Left renal cortex interstitium (tissue), 4 donors: ENCODE measurements at places on chromosomes 12 and 14. TPM values are rescaled to one million over a fixed set of nuclear protein-coding genes. Genes with fewer than 3 reads are reported as not detected.

Gene MORN3
- polyA plus RNA-seq, result 2.0 TPM

Gene DIO2
- 0.71 TPM for polyA plus RNA-seq

Gene SCARB1
- 29.8 TPM for polyA plus RNA-seq

Gene EIF2S3B
- 0.73 TPM for polyA plus RNA-seq

Gene ACVRL1
- polyA plus RNA-seq, result 29.8 TPM

Gene CLEC1A
- polyA plus RNA-seq, result 3.7 TPM

Gene SLC35F4
- 2.8 TPM for polyA plus RNA-seq

Gene TSHR
- polyA plus RNA-seq, result 0.17 TPM

Gene APOF
- polyA plus RNA-seq, result 0.14 TPM

Gene CMA1
- 0.16 TPM for polyA plus RNA-seq

Gene FMNL3
- polyA plus RNA-seq, result 38.9 TPM

Gene PLA2G1B
- polyA plus RNA-seq, result not detected

Gene FAM234B
- 12.4 TPM for polyA plus RNA-seq

Gene MYH6
- polyA plus RNA-seq, result 0.21 TPM

Gene ATG2B
- polyA plus RNA-seq, result 23.4 TPM

Gene RBM19
- polyA plus RNA-seq, result 23.4 TPM

Gene IKBIP
- polyA plus RNA-seq, result 26.4 TPM

Gene EGLN3
- polyA plus RNA-seq, result 13.0 TPM

Gene COX8C
- polyA plus RNA-seq, result 0.35 TPM

Gene DCAF5
- polyA plus RNA-seq, result 69.6 TPM

Gene MYO1H
- polyA plus RNA-seq, result 2.7 TPM

Gene RNASE7
- polyA plus RNA-seq, result 0.86 TPM

Gene KCNMB4
- polyA plus RNA-seq, result 21.5 TPM

Gene CSRNP2
- polyA plus RNA-seq, result 40.5 TPM

Gene KCNA5
- polyA plus RNA-seq, result 2.2 TPM

Gene PLXNC1
- 9.0 TPM for polyA plus RNA-seq

Gene AHNAK2
- 2.0 TPM for polyA plus RNA-seq

Gene DPPA3
- polyA plus RNA-seq, result not detected

Gene TPH2
- polyA plus RNA-seq, result not detected

Gene AQP2
- polyA plus RNA-seq, result 113 TPM

Gene ACSM4
- polyA plus RNA-seq, result not detected

Gene RASSF8
- polyA plus RNA-seq, result 61.5 TPM

Gene SERPINA10
- 0.13 TPM for polyA plus RNA-seq

Gene MANSC4
- 0.21 TPM for polyA plus RNA-seq

Gene ARHGAP9
- polyA plus RNA-seq, result 3.8 TPM

Gene BDKRB1
- polyA plus RNA-seq, result 0.38 TPM

Gene C14orf132
- polyA plus RNA-seq, result 27.5 TPM

Gene KLRC2
- polyA plus RNA-seq, result 0.17 TPM

Gene KLRC3
- polyA plus RNA-seq, result not detected

Gene CCDC177
- polyA plus RNA-seq, result 0.10 TPM

Gene CFAP251
- 8.9 TPM for polyA plus RNA-seq

Gene ZNF385A
- 14.9 TPM for polyA plus RNA-seq

Gene VRTN
- not detected for polyA plus RNA-seq

Gene DNAI7
- polyA plus RNA-seq, result 5.0 TPM

Gene CCNT1
- polyA plus RNA-seq, result 25.3 TPM

Gene ITGA5
- 44.2 TPM for polyA plus RNA-seq

Gene KRT84
- polyA plus RNA-seq, result not detected

Gene OAS3
- 10.4 TPM for polyA plus RNA-seq

Gene DNAH10
- 7.3 TPM for polyA plus RNA-seq

Gene SERPINA12
- polyA plus RNA-seq, result 0.30 TPM

Gene SLC25A21
- 3.0 TPM for polyA plus RNA-seq

Gene ACOT2
- polyA plus RNA-seq, result 59.2 TPM

Gene DTX3
- polyA plus RNA-seq, result 47.7 TPM

Gene GZMB
- 0.65 TPM for polyA plus RNA-seq
